ENCODE measurements at places on chromosomes 12 and 14.

DNA sequence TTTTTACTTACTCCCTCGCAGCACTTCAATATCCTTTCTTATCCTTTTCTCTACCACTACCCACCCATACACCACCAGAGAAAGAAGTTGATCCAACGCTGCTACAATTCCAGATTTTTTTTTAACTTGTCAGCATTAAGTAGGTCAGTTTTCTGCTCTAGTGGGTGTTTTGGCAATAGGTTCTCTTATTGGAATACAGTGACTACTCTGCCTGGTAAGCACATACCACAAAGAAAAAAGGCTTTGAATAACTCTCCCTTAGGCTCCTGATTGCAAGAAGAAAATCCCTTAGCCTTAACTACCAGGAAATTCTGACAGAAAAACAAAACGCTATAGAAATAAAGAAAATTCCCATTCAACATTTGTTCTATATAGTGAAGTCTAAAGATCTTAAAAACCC lies 72.0 kb downstream of the NUMB start:
- no peak for DNase-seq

GRCh38 chr12:46160101-46160980 lies 108.5 kb downstream of the SLC38A1 start:
- DNase-seq = peak; percentile 44

DNA sequence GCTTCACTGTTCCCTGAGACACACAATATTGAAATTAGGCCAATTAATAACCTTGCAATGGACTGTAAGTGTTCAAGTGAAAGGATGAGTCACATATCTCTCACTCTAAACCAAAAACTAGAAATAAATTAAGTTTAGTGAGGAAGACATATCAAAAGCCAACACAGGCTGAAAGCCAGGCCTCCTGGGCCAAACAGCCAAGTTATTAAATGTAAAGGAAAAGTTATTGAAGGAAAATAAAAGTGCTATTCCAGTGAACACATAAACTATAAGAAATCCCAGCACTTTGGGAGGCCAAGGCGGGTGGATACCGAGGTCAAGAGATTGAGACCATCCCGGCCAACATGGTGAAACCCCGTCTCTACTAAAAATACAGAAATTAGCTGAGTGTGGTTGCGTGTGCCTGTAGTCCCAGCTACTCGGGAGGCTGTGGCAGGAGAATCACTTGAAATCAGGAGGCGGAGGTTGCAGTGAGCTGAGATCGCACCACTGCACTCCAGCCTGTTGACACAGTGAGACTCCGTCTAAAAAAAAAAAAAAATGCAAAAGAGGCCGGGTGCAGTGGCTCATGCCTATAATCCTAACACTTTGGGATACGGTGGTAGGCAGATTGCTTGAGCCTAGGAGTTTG lies 10.4 kb upstream of the HEATR5A start:
- no peak for DNase-seq

GRCh38 chr12:21502164-21502496 lies 541 bp downstream of the GOLT1B start:
- DNase-seq = peak; percentile 80

- DNase-seq = no peak
Observed at GRCh38 chr14:68580096-68580645, 212.7 kb downstream of the ZFP36L1 start.

DNA sequence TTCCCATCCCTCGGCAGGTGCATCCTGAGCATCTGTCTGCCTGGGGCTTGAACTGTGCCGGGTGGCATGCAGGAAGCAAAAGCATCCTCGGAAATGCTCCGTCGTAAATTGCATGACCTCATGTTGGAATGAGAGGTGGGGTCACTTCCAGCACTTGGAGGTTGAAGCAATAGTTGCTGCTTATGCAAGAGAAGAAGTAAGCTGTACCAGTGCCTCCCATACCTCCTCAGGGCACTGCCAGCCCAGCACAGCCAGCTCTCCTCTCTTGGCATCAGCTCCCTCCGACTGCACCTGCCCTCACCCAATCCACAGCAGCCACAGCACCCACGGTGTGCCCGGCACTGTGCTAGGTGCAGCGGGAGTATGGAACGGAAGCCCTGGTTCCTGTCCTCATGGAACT lies 11.5 kb downstream of the TEAD4 start:
- no peak for DNase-seq

- no peak for DNase-seq
Observed at GRCh38 chr12:112537710-112538396, 119.1 kb downstream of the PTPN11 start.

- DNase-seq = no peak
Observed at GRCh38 chr12:91973813-91974212, 171.8 kb downstream of the BTG1 start.

GRCh38 chr12:9969673-9970072 lies 1.5 kb upstream of the CLEC12A start:
- no peak for DNase-seq

Data from NCI-H146 (cell line).